ENCODE measurements at places on chromosomes 4 and X. TPM values are rescaled to one million over a fixed set of nuclear protein-coding genes. Genes with fewer than 3 reads are reported as not detected.
A peak's percentile ranks its signal among the peaks of the same experiment; 100 is the strongest.

MAGEA4 gene
- not detected for polyA plus RNA-seq

ADGRA3 gene
- polyA plus RNA-seq = 35.2 TPM

DNA sequence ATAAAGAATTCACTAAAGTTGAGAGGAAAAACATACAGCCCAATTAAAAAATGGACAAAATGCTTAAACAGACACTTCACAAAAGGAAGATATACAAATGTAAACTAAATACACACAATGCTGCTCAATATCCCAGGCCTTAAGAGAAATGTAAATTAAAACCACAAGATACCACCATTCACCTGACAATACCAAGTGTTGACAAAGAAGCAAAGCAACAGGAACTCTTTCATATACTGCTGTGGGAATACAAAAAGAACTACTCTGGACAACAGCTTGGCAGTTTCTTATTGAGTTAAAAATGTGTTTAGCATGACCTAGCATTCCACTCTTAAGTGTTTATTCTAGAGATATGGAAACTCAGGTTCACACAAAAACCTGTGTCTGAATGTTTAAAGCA lies 71.3 kb downstream of the ABCB7 start:
- no peak for DNase-seq

DNA sequence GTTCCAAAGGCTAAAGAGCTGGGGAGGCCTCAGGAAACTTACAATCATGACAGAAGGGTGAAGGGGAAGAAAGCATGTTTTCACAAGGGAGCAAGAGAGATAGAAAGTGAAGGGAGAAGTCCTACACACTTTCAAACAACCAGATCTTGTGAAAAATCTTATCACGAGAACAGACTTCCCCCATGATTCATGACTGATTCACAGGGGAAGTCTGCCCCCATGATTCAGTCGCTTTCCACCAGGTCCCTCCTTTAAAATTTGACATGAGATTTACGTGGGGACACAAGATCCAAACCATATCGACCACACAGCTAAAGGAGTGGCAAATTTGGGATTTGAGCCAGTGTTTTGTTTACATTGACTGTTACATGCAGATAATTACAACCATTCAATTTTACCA lies 971.1 kb upstream of the HS3ST1 start:
- DNase-seq = peak; percentile 9

GRCh38 chr4:81389720-81390119 lies 82.0 kb downstream of the RASGEF1B start:
- no peak for DNase-seq
